H1 (cell line): ENCODE measurements at places on chromosomes 16 and 17. TPM values are rescaled to one million over a fixed set of nuclear protein-coding genes. Genes with fewer than 3 reads are reported as not detected.

SEZ6L2 gene
- 47.7 and 65.7 TPM in 2 replicates for polyA plus RNA-seq

WWP2 gene
- polyA plus RNA-seq = 14.1 and 37.6 TPM in 2 replicates

MMP25 gene
- 7.7 and 14.8 TPM in 2 replicates for polyA plus RNA-seq

TOX3 gene
- 22.7 and 31.2 TPM in 2 replicates for polyA plus RNA-seq

TPSD1 gene
- polyA plus RNA-seq = 0.26 and 0.61 TPM in 2 replicates

KIAA0513 gene
- polyA plus RNA-seq = 2.1 and 3.6 TPM in 2 replicates

MT2A gene
- polyA plus RNA-seq = 23.2 and 30.1 TPM in 2 replicates

PRR35 gene
- polyA plus RNA-seq = 0.38 and 0.52 TPM in 2 replicates

TNRC6A gene
- 65.0 and 67.6 TPM in 2 replicates for polyA plus RNA-seq

- no peaks in the 10 kb centered on the region for H3K36me3 ChIP-seq
- no peak for DNase-seq
- peaks cover 13% of the 10 kb centered on the region; the same call in 1 of the 2 replicates for H3K4me1 ChIP-seq
- H3K27me3 ChIP-seq = no peaks in the 10 kb centered on the region
- H3K27ac ChIP-seq = no peak overlapping the region
These were observed 599.4 kb upstream of the CDH5 start for GRCh38 chr16:65767125-65767524.

DNA sequence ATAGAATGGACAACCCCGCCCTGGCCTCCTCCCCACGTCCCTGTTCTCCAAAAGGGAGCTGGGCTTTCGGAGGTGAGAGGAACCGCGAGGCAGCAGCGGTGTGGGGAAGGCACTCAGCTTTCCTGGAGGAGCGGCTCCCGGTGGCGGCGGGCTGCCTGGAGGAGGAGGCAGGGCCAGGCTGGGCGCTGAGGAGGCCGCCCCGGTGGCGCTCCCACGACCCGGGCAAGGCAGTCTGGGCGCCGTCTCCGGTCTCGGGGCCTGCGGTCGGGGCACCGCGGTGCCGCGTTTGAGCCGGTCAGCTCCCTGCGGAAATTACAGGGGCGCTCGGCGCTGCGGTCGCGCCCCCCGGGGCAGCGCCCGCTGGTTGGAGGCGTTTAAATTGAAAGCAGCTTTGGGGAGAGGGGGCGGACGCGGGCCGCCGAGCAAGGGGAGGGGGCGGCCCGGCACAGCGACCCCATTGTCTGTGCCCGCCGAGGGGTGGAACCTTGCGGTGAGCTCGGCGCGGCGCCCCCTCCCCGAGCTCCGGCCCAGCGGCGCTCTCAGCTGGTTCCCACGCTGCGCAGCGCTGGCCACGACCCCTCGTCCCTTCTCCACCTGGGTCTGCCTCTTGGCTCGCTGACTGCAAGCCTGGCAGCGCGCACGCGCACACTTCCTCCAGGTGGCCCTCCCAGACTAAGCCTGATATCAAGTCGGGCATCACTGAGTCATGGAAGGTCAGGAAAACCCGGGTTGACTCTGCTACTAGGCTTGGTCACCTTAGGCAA, 58.7 kb upstream of the DLX4 start:
- H3K36me3 ChIP-seq = no peaks in the 10 kb centered on the region
- H3K27me3 ChIP-seq = peaks cover 12% of the 10 kb centered on the region
- no peak for DNase-seq
- peaks cover 1% of the 10 kb centered on the region for H3K4me1 ChIP-seq

DNA sequence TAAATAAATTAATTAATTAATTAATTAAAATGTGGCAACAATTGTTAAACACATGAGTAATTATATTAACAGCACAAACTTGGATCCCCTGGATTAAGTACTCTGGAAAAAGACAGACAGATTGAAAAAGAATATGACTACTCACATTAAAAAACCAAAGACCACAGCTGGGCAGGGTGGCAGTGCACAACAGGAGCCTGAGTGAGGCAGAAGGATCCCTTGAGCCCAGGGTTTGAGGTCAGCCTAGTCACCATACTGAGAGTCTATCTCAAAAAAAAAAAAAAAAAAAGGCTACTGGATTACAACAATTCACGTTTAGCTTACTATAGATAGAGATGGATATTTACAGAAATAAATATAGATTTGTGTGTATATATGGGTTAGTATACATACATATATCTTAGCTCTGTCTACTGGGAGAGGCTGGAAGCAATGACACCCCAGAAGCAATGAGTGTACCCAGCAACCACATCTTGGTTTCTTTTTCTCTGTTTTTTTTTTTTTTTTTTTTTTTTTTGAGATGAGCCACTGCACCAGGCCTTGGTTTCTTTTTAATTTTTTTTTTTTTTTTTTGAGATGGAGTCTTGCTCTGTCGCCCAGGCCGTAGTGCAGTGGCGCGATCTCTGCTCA, 10.6 kb upstream of the SUZ12 start:
- no peaks in the 10 kb centered on the region for H3K4me1 ChIP-seq
- no peak overlapping the region for H3K27ac ChIP-seq
- no peak overlapping the region for H3K4me3 ChIP-seq
- H3K27me3 ChIP-seq = no peaks in the 10 kb centered on the region
- H3K36me3 ChIP-seq = no peaks in the 10 kb centered on the region

DNA sequence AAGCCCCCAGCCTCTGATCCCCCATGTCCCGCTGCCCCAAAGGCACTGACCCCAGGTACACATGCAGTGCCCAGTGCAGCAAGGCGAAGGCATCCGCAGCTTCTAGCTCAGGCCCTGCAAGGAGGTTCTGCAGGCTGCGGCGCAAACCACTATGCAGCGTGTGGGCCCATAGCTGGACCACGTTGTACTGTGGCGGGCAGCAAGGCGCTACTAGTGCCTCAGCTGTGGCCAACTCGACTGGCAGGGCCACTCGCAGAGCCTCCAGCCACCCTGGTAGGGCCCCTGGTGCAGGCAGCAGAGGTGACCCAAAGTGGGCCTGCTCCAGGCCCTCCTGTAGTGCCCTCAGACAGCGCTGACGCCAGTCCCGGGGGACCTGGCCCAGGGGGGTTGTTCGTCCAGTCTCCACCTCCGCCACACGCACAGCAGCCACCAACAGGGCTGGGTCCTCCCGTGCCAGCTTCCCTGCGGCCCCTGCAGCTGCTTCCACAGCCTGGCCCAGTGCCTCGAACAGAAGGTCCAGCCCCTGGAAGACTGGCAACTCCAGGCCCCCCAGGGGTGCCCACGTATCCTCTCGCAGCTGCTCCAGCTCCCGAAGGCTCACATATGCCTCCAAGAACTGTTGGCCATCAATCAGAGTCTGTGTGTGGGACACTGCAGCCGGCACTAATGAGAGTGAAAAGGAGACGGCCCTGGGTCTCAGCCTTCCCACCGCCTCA, 2.6 kb downstream of the EXOC3L1 start:
- H3K27me3 ChIP-seq = peaks cover 14% of the 10 kb centered on the region
- no peak for DNase-seq
- no peak overlapping the region for H3K4me3 ChIP-seq

DNA sequence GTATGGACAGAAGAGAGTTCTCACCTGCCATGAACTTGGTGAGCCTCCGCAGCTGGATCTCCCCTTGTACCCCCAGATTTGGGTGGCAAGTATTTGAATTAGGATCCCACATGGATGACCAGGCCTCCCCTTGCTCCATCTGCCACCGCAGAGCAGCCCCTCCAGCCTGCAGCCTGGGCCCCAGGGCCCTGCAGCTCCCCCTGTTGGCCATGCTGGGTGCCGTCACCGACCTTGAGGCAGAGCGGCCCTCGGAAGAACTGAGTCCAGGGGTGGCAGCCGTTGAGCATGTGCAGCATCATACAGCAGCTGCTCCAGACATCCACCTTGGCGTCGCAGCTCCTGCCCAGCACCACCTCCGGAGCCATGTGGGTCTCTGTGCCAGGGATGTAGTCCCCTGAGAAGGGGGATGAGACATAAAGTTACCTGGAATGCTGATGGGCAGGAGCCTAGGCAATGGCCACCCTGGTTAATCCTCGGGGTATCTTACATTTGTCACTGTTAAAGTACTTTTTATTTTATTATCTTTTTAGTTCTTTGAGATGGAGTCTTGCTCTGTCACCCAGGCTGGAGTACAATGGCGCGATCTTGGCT, 9.0 kb upstream of the SPATA32 start:
- H3K27me3 ChIP-seq = no peaks in the 10 kb centered on the region
- no peak overlapping the region for H3K4me3 ChIP-seq
- no peaks in the 10 kb centered on the region for H3K4me1 ChIP-seq
- no peak overlapping the region for H3K27ac ChIP-seq
- DNase-seq = no peak
- H3K36me3 ChIP-seq = peaks cover 12% of the 10 kb centered on the region

DNA sequence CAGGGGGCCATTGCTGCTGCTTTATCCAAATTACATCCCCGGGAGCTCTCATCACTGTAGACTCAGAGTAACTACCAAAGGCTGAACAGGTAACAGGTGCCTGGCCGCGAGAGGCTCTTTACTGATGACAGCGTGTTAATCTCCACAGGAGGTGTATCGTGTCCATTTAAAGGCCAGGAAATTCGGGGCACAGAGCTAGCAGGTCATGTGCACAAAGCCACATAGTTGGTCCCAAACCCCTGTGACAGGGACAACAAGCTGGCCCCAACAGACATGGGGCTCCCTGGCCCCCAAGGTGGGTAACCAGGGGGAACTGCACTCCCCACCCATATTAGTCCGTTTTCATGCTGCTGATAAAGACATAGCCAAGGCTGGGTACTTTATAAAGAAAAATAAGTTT, 55.3 kb upstream of the RBFOX3 start:
- no peaks in the 10 kb centered on the region for H3K36me3 ChIP-seq
- H3K27ac ChIP-seq = no peak overlapping the region
- peak; percentile 32 for DNase-seq
- no peaks in the 10 kb centered on the region for H3K27me3 ChIP-seq
- no peak overlapping the region for H3K4me3 ChIP-seq

DNA sequence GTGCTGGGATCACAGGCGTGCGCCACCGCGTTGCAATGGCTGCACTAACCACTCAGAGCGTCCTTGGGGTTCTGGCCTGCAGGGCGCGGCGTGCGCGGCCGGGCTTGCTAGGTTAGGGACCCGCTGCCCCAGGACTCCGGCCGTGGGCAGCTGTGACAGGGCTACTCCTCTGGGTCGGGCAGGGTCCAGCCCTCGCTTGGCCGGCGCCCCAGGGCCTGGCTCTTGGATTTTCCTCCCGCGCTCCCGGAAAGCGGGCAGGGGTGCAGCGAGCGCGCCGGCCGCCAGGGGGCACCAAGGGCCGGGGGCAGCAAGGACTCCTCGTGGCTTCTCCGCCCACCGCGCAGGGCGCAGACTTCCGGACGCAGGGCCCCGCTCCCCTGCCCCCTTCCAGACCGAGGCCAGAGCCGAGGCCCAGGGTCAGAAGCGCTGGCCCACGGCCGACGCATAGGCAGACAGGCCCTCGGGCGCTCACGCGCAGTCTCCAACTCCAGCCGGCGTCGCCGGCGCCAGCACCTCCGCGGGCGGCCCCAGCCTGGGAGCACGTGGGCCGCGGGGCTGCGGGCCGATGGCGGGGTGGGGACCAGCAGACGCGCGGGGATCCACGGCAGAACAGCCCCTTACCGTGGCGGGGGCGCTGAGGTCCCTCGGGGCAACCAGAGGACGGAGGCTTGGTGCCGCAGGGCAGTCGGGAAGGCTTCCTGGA, 355 bp downstream of the TLE7 start:
- H3K36me3 ChIP-seq = no peaks in the 10 kb centered on the region
- no peak overlapping the region for H3K4me3 ChIP-seq
- DNase-seq = peak; percentile 95
- H3K27me3 ChIP-seq = no peaks in the 10 kb centered on the region
- no peaks in the 10 kb centered on the region for H3K4me1 ChIP-seq

- H3K4me1 ChIP-seq = no peaks in the 10 kb centered on the region; the same call in 1 of the 2 replicates
- no peak overlapping the region for H3K27ac ChIP-seq
- no peak for DNase-seq
- H3K36me3 ChIP-seq = no peaks in the 10 kb centered on the region
These were observed 216.9 kb upstream of the CHMP6 start for GRCh38 chr17:80774643-80775281.

- H3K36me3 ChIP-seq = no peaks in the 10 kb centered on the region
- no peaks in the 10 kb centered on the region for H3K27me3 ChIP-seq
- peak overlapping the region; percentile 70 for H3K27ac ChIP-seq
- peak overlapping the region; percentile 64 for H3K4me3 ChIP-seq
These were observed 668 bp downstream of the JUP start for GRCh38 chr17:41785859-41786226.

GRCh38 chr16:17451843-17452242, 18.9 kb downstream of the XYLT1 start:
- no peak overlapping the region for H3K27ac ChIP-seq
- no peaks in the 10 kb centered on the region for H3K36me3 ChIP-seq
- H3K27me3 ChIP-seq = no peaks in the 10 kb centered on the region
- DNase-seq = no peak

DNA sequence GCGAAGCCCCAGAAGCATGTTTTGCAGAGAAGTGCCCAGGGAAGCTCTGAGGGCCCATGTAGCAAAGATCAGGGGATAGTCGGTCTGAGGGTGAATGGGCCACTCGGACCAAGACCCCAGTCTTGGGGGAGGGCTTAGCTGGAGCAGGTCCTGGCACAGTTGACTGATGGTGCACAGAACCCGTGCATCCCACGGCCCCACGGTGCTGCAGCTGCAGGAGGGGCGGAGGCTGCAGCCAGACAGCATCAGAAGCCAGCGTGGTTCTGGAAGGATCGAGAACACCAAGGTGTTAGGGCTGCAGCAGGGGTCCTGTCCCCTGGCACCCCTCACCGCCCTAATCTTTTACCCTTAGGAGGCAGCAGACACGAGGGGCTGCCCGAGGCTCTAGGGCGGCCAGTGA, 6.5 kb upstream of the MC1R start:
- no peaks in the 10 kb centered on the region for H3K36me3 ChIP-seq
- no peaks in the 10 kb centered on the region for H3K27me3 ChIP-seq
- no peak overlapping the region for H3K4me3 ChIP-seq
- peaks cover 2% of the 10 kb centered on the region for H3K4me1 ChIP-seq
- H3K27ac ChIP-seq = no peak overlapping the region

DNA sequence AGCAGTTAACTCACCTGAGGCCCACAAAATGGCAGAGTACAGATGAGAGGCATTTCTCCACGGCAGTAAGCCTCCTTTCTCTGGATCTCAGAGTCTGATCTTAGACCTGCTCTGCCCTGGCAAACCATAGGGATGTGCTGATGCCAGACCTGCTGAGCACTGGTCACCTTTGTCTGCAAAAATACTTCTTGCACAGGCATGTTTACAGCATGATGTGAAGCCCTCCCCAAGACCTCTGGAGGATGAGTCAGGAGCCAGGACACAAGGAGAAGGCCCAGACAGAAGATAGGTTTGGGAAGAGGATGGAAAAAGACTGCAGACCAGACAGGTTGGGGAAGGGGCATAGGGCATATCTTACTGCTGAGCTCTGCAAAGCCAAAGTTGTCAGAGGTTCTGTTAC, 426.6 kb downstream of the PMP22 start:
- H3K4me1 ChIP-seq = no peaks in the 10 kb centered on the region
- DNase-seq = no peak
- no peaks in the 10 kb centered on the region for H3K27me3 ChIP-seq
- H3K27ac ChIP-seq = no peak overlapping the region
- H3K36me3 ChIP-seq = no peaks in the 10 kb centered on the region
- no peak overlapping the region for H3K4me3 ChIP-seq

DNA sequence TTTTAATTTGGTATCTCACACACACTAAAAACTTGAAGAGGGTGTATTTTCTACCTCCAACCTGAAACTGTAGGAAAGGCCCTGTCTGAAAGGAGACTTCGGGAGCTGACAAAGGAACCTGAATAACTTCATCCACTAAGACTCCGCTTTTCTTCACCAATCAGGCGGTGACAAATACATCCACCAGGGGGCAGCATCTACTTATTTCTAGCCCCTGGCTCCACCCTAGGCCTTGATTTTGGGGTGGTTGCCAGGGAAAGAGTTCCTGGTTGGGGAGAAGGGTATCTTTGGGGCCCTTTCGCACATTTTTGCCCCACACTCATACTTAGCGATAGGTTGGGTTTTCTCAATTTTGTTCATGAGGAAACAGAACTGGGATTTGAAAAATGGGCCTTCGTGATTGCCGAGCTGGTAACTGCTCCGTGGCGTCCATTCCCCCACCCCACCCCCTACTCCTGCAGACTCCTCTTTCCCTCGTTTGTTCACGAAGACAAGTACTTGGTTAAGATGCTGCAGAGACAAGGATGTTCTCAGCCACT, 4.8 kb upstream of the ARL4D start:
- no peaks in the 10 kb centered on the region for H3K27me3 ChIP-seq
- H3K4me3 ChIP-seq = no peak overlapping the region
- no peak overlapping the region for H3K27ac ChIP-seq
- no peaks in the 10 kb centered on the region for H3K4me1 ChIP-seq
